Right cardiac atrium (tissue), 5 donors: ENCODE measurements at places on chromosomes 3 and 15.

DNA sequence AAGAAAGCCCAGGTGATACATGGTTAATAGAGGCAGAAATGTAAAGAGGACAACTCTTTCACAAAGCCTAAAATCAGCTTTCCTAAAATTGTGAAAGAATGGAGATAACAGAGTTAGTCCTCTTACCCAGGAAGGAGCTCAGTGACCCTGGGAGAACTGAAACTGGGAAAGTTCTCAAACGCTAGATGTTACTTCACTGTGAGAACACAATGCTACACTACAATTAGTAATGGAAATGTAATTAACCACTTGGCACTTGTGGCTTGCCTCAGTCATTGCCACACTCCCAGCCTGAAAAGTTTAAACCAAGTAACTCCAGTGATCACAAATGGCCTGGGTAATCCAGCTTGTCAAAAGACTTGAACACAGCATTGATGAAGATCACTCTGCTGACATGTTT, 102.7 kb upstream of the FGF7 start:
- DNase-seq: no peak

GRCh38 chr3:109191421-109191820, 54.9 kb downstream of the C3orf85 start:
- no peak for DNase-seq

DNA sequence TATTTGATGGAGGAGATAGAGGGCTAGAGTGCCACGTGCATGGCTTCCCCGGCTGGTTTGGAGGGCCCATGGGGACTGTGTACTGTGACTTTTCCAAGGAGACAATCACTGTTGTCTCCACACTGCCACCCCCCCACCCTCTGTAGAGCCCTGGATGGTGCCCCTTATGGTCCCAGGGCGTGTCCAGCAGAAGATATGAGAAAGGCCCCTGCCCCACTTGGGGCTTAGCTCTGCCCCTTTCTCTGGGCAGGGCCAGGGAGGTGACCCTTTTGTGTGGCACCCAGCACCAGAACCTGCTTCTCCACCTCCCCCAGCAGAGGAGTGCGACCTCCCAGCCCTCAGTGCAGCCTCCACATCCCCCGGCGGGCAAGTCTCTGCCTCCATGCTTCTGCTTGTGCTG, 32.1 kb downstream of the SPSB4 start:
- no peak for DNase-seq

GRCh38 chr15:95843241-95843910, 487.1 kb upstream of the NR2F2 start:
- DNase-seq: peak; percentile 35

GRCh38 chr3:4985330-4986174, 6.3 kb downstream of the BHLHE40 start:
- DNase-seq: no peak

- DNase-seq: no peak
These were observed 345.1 kb downstream of the RORA start for GRCh38 chr15:60883691-60884640.

- DNase-seq: no peak
These were observed 796.5 kb downstream of the GRM7 start for GRCh38 chr3:7657214-7658112.

- no peak for DNase-seq
These were observed 28.4 kb downstream of the SH3GL3 start for GRCh38 chr15:83475551-83475950.

DNA sequence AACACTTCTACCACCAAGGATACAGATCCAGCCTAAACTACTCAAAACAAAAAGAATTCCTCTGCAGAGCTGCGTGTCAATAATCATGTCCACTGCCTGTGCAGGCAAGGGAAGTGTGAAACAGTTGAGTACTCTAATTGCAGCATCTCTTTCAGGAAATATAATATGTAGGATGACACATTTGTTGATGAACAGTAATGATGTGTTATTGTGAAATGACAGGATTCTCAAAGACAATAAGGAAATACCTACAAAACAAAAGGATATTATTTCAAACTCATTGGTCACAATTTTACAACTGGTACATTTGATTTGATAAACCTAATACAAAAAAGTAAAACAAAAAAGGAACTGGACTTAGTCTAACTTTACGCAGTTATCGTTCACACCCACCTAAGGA, 4.4 kb downstream of the SPG11 start:
- no peak for DNase-seq

- DNase-seq: no peak
These were observed 61.5 kb upstream of the SETMAR start for GRCh38 chr3:4241595-4242170.

GRCh38 chr15:29867241-29868000, 45.2 kb upstream of the TJP1 start:
- no peak for DNase-seq

GRCh38 chr15:51775967-51776816, 24.8 kb downstream of the TMOD2 start:
- DNase-seq: peak; percentile 28

DNA sequence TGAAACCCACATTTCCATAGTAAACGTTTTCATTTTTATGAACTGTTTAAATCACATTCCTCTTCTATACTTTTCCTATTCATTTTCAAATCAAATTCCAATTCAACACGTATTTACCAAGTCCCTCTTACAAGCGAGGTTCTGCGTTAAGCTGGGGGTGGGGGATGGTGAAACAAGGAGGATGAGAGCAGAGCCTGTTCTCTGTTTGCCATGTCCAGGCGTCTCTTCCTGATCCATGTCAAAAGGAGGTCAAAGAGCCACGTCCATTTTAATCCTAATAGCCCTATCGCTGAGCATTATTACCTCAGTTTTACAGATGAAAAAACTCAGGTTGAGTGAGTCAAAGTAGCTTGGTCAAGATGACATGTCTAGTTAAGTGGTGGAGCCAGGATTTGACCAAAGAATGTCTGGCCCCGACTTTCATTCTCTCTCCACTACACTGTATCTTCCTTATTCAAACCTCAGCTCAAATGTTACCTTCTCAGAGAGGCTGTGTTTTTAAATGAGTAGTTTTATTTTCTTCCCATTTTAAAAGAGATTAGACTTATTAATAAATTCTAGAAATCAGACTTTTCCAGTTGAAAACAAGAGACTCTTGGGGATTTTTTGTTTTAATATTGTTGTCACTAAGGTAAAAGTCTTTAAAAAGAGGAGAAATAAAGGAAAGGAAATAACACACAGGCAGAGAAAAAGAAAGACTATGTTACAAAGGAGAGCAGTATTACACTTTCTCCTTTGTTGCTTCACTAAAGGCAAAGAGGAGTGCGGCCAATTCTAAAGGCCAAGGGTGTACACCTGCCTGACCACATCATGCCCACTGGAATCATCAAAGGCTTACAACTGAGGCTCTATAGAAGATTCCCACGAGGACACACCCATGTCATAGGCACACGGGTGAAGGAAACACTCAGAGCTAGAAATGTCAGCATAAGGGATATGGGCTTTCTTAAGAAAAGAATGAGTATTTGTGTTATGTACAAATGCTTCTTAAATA, 42.4 kb downstream of the MYO5A start:
- no peak for DNase-seq

DNA sequence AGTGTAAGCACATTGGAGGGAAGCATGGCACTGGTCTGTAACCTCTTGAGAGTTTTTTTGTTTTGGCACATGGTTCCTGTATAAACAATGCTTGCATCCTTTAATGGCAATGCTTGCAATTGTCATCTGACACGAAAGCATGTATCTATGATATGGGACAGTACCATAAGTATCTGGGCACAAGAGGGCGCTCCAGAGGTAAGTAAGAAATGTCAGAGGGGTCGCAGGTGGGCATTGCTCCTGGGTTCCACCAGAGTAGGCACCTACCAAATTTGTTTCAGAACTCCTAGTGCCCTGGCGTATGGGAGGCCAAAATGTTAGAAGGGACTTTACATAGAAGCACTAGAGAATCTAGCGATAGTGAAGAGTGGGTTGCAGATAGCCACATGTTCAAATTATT, 58.7 kb upstream of the BCHE start:
- no peak for DNase-seq

GRCh38 chr3:137988152-137988551, 21.8 kb upstream of the CLDN18 start:
- no peak for DNase-seq

DNA sequence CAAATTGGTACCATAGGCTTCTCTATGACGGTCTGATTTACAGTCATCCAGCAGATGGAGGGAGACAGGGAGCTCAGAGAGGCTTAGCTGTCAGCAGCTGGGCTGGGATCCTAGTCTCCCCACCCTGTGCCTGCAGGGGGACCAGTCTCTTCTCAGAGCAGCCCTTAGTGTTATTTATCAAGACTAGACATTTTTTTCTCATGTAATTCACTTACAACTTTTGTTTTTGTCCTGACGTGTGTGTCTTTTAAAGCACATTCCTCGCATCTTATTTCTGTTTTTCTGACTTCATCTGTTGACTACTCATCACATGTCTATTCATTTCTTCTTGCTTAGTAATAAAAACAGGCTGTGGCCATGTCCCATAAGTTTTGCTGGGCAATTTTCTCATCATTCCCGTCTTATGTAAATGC, 116.1 kb downstream of the KLF13 start:
- no peak for DNase-seq

DNA sequence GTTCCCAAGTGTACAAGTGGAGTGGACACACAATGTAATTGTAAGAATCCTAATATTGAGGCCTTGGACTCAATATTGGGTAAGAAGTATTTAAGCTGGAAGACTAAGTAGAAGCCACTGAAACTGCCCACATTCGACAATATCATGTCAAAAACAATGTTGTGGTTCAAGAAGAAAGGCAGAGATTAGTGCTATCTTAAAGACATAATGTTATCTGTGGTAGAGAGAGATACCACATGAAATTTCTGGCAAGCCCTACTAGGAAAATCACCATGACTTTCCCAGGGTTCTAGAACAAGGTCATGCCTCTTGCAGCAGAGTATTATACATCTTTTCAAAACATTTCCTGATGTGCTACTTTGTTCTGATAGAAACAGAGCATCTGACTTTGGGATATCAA, 192.6 kb downstream of the RAP2B start:
- no peak for DNase-seq

DNA sequence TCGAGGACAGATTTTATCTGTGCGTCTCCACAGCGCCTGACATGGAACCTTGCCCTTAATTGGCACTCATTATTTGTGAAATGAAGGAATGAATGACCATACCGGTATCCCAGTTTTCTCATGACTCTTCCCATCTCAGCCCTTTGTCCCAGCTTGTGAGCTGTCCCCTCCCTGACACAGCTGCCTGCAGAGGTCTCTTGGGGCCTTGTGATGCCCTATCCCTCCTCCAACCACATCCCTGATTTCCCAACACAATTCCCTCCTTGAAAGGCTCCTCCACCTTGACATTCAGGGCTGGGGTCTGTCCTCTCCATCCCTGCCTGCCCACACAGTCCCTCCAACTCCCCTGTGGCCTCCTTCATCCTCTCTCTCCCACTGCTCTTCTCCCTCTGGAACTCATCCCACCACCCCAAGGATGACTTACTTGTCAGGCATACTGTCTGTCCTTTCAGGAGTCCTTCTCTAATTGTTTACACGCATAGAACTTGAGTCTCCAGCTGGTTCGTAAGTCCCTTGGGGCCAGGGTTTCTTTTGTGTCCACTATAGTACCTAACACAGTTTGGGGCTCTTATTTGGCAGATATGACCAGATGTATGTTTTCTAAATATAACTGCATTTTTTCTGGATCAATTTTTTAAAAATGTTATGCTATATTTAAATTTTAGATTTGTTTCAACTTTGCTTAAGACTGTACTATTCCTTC, 35.6 kb upstream of the FILIP1L start:
- DNase-seq: no peak

- no peak for DNase-seq
These were observed 11.3 kb upstream of the DLG1 start for GRCh38 chr3:197309528-197310361.

- DNase-seq: no peak
These were observed 14.5 kb downstream of the HCN4 start for GRCh38 chr15:73354241-73354640.

GRCh38 chr3:165347526-165347925, 151.3 kb upstream of the SLITRK3 start:
- DNase-seq: no peak

DNA sequence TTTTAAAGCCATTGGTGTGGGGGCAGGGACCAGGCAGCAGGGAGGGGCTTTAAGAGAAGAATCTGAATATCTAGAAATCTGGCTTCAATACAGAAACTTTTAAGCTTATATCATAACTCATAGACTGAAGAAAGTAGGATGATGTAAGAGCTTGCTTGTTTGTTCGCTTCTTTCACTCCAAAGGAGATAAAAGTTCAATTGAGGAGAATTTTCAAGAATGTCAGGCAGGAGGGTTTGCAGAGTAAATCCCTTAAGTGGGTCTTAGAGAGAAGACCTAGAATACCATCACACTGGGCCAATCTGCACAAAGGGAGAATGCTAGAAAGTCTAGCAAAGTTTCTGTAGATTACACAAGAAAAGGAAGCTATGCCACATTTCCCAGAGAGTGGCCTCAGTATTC, 4.1 kb upstream of the HLTF start:
- DNase-seq: no peak

DNA sequence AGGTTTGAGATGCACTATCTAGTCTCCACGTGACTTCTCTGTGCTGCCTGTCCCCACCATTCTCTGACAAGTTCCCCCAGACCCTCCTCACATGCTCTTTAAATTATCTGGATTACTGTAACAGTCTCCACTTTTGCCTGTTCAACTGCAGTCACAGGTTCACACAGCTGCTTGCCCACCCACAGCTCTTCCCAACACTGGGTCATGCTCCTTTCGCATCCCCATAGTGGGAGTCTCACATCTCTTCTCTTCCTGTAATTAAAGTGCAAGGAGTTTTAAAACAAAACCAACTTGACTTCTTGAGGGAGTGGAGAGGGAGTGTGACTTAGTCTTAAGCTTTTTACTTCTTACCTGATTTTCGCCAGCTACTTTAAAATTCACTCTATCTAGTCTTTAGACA, 178.8 kb downstream of the PLCL2 start:
- no peak for DNase-seq

DNA sequence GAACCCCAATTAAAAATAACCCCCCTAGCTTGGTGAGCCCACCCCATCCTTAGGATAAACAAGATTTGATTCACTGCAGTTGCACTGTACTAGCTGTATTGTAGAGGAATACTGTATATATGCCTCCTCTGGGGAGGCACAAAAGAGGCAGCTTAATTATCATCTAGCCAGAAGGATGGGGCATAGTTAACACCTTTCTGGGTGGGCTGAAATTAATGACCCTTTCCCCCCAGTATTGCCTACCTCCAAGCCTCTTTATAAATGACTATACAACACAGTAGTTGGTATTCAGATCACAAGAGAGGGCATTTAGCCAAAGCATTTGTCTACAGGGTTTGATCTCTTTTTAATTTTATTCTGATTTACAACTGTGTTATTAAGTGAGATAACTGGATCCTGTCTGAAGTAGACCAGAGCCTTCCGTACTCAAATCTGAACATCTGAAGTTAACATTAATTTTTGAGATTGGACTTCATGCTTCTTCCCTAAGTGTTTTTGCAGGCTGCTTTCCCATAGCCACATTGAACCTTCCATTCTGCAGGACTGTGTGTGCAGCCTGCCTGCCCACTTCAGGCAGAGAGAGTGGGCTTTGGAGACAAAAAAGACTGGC, 807.0 kb upstream of the ARRDC4 start:
- DNase-seq: no peak

- DNase-seq: no peak
These were observed 7.0 kb downstream of the EBLN2 start for GRCh38 chr3:73068419-73068818.
